DMS79 (cell line): ENCODE measurements at places on chromosomes 4 and X.

DNA sequence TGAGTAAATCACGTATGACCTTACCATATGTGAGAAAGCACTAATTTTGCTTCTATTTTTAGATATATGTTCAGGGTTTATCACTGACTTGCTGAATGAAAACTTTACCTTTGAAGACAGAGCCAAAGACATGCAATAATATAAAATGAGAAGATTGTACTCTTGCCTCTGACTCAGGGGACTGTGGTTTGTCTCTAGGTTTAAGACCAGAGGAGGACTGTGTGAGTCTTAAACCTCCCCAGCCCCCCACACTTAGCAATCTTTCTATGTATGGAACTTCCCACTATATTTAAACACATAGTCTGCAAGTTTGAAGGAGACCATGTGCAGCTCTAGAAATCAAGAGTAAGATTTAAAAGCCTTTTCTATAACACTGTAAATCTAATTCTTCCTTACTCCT, 368.7 kb upstream of the FAM241A start:
- no peak for DNase-seq

DNA sequence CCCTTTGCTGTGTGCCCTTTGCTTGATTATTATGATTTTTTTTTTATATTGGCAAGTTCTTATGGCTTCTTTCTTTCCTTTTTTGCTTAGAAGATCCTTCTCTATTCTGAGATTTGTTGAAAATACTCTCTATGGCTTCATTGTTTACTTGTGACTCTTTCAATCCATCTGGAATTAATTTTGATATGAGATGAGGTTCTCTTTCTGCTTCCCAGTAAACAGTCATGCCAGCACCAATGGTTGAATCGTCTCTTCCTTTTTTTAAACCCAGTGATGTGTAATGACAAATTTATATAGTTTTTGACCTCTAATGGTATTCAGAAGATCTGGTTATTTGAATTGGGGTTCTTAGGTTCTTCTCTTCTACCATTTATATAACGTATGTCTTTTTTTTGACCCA, 121.8 kb downstream of the ARHGAP10 start:
- DNase-seq = no peak

- DNase-seq = no peak
These were observed 136.8 kb downstream of the ADAM29 start for GRCh38 chr4:175054980-175055379.

DNA sequence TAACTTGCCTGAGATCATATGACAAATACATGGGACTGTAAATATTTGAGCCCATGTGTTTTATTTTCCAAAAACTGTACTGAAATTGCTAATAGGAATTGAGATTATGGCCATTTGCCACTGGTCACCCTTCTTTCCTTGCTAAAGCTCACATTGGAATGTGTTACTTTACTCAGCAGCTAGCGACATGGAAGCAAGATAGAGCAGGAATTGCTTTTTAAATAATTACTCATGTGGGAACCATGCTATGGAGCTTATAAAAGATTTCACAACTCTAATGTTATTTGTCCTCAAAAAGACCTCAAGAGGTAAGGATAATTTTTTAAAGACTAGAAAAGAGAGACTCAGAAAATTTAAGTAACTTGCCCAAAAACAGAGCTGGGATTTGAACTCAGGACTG, 48.8 kb upstream of the AFAP1 start:
- no peak for DNase-seq

- no peak for DNase-seq
These were observed 98.0 kb downstream of the CDS1 start for GRCh38 chr4:84680956-84681355.

- no peak for DNase-seq
These were observed 61.3 kb downstream of the AR start for GRCh38 chrX:67604979-67605703.

- no peak for DNase-seq
These were observed 58.7 kb upstream of the EMCN start for GRCh38 chr4:100576570-100576969.

DNA sequence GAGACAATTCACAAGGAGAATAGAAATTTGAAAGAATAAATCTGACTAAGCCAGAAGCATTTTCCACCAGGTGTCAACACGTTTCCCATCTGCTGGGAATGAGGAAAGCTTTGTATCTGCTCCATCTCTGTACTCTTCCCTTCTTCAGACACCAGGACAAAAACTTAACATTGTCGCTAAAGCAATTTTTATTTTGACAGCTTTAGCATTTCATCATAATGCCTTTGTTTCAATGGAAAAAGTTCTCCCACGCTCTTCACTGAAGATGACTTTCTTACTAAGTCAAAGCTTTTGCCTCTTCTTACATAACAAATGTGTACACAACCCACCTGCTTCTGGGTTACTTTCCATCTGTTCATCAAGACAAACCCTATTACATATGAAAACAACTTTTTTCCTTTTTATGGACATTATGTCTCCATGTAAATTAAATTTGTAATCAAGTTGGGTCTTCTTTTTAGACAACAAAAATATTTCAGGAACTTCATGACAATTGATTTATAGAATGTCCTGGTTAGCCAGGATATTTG, 141.7 kb upstream of the GUCY1A1 start:
- DNase-seq = no peak

- no peak for DNase-seq
These were observed 262.2 kb downstream of the SPOCK3 start for GRCh38 chr4:166972071-166972470.

DNA sequence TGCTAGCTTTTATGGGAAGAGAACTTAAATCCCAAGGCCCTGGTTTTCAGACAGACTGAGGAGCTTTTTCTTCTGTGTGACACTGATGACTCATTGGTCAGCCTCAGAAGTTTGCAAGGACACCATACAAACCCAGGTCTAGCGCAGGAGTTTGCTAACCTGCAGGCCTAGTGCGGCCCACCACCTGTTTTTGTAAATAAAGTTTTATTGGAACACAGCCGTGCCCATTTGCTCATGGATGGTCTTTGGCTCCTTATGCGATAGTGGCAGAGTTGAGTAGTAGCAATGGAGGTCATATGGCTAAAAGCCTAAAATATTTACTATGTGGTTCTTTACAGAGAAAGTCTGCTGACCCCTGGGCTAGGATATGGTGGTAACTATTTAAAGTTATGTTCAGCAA, 98.3 kb downstream of the STOX2 start:
- DNase-seq = no peak

- DNase-seq = no peak
These were observed 1.4 kb downstream of the PAQR3 start for GRCh38 chr4:78937837-78938236.

DNA sequence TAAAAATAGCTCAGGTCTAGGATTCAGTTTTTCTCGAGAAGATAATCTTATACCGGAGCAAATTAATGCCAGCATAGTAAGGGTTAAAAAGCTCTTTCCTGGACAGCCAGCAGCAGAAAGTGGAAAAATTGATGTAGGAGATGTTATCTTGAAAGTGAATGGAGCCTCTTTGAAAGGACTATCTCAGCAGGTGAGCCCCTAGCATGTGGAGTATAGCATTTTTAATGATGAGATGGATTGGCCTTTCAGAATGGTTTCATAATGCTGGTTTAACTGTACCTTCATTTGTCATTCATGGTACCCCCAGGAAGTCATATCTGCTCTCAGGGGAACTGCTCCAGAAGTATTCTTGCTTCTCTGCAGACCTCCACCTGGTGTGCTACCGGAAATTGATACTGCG, 79.4 kb downstream of the SLC10A6 start:
- DNase-seq = no peak

DNA sequence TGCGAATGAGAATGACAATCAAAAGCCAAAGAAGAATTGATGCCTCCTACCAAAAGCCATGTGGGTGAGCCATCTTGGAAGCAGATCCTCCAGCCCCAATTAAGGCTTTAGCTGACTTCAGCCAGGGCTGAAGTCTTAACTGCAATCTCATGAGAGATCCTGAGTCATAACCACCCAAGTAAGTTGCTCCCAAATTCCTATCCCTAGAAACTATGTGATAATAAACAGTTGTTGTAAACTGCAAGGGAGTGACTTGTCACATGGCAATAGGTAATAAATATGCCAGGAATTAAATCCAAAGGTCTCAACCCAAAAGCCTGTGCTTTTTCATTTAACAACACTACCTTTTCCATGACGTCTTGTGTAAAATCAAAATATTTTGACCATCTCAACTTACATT, 154.2 kb upstream of the TBL1X start:
- no peak for DNase-seq

GRCh38 chrX:9464435-9465371, at the start of gene TBL1X:
Gene TBL1X, plus strand, starts transcription at chrX:9465058. Its CDS starts 188,529 bp downstream, at chrX:9653587.
- DNase-seq = no peak

GRCh38 chrX:9557091-9557490, 92.2 kb downstream of the TBL1X start:
- DNase-seq = no peak

- DNase-seq = no peak
These were observed 74.9 kb downstream of the GLUD2 start for GRCh38 chrX:121122332-121122731.

DNA sequence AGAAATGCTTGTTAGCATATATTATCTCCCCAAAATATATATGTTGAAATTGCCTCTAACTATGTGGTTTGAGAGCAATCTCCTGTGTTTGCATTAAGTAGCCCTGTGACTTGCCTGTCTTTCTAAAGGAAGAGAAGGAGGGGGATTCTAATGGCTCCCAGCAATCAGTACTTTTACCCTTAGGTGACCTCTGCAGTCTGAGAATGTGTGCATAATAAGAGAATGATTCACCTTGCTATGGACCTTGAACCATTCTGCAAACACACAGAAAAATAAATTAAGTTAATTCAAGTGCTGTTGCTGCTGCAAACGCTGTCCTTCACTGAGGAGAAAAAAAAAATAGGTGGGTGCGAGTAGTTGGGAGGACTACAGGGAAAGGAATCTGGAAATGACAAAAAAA, 322.2 kb downstream of the IQCM start:
- no peak for DNase-seq

DNA sequence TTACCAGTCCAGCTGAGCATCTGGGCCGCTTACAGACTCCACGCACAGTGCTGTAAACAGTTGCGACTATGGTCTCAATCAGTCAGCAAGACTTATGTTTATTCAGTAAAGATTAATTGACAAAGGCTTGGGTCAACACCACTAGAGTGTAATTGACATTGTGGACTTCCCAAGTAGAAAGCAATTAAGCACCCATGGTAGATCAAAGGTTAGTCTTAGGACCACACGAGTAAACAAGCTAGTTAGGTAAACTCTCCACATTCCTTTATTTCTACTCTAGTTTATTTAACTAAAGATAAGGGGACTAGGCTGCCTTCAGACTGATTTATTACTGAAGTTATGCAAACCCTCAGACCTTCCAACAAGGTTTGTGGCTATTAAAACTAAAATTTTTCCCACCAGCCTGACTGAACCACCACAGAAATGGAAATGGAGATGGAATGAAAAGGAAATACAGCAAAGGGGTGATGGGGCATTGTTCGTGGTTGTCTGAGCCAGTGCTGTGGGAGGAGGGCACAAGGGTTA, 44.2 kb downstream of the MTHFD2L start:
- no peak for DNase-seq

DNA sequence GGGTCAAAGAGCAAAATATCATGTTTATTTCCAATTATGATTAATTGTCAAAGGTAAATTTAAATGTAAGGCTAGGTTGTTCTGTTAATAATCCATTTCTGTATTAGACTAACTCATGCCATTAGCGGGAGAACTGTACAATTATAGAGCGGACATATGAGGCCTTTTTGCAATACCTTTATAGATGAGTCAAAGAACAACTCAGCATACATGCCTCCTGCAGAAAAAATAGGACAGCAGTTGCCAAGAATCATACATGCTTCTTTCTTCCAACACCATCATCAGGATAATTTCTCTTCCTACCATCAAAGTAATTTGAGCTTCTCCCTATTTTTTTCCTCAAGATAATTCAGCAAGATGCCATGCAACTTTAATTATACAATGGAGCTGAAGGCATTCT, 917.8 kb downstream of the ADGRL3 start:
- no peak for DNase-seq

DNA sequence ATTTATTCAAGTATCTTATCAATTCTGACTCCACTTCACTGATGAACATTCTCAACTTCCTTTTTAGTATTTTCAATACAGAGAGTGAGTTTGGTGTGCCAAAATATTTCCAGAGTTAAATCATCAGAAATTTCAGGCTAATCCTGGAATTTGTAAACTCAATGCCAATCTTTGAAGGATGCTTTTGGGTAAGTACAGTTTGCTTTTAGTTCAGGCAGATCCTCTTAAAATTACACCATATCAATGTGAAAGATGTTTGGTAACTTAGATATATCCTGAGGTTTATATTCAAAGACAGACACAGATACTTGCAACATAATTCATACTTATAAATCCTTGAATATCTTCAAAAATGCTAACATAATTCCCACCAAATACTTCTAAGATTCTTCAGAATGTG, 76.0 kb upstream of the FAM47B start:
- DNase-seq = no peak

DNA sequence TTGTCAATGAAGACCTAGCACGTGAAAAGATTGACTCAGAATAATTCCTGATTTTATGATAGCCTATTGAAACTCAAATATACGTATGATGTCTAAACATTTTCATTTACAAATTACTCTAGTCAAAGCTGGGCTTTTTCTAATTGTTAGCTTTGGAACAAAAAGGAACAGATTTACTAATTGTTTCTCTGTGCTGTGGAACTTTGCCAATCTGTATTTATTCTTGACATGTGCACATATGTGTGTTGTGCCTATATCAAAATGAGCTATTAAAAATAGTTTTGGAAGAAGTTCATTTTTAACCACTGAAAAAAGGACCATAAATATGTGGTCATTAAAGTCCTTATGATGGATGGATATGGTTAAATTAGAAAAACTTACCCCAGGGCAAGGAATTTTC, 85.4 kb upstream of the PACRGL start:
- no peak for DNase-seq

- no peak for DNase-seq
These were observed 13.5 kb upstream of the VSIG4 start for GRCh38 chrX:66053414-66053813.

DNA sequence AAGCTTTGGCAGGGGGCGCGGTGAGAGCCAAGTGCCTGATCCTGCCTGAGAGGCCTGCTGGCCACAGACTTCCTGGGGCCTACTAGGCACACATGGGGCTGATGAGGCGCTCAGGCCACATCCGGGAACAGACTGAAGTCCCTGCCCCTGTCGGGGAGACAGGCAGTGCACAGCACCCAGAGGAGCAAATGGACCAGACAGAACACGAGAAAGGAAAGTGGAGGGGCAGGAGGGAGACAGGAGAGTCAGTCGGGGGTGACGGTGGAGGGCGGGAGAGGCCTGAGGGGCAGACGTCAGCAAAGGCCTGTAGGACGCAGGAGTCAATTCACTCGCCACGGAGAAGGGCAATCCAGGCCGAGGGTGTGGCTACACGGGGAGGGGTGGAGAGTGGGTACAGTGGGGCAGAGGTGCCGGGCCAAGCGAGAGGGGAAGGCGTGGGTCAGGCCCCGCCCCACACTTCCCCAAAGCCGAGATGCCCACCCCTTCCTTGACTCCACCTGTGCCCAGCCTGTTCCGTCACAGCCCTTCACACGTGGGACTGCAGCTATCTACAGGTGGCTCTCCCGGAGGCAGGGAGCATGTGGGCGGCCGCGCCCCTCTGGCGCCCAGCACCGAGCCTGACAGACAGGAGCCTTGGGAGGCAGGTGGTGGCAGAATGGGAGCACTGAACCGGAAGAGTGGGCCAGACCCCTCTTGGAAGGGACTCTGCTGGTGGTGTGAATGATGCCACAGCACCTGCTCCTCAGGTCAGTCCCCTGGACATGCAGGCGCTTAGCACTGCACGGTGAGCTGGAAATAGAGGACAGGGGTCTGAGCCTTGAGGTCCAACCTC, 20.5 kb downstream of the NOP14 start:
- DNase-seq = no peak
